ENCODE measurements at places on chromosomes 3 and 15.

- no peak for DNase-seq
Measured at GRCh38 chr3:76456322-76456721, 583.6 kb upstream of the ROBO2 start.

- DNase-seq: no peak
Measured at GRCh38 chr3:190552969-190553759, 39.3 kb downstream of the IL1RAP start.

GRCh38 chr15:67066959-67067853 lies 1.8 kb downstream of the SMAD3 start:
- DNase-seq: no peak

DNA sequence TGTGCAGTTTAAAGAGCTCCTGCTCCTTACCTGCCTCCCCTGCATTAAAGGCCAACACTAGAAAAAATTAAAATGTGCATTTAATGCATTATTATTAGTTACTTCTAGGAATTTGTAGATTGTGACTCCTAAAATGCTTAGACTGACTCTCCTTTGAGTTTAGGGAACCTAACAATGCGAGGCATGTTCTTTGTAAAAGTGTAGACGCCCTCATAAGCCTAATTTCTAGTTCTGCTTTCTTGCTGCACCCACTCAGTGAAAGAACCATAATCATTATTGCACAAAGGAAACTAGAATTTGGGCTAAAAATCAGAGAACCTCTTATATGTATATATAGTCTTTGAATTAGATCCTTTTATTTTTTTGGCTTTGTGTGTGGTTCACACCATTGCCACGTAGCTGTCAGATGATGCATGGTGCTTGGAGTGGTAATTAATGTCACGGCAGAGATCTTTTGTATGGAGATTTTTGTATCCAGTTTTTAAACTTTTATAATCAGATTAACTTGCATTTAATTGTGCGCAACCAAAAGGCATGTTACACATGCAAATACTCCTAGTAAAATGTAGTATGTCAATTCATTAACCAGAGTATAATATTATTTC lies 710 bp downstream of the ABHD10 start:
- no peak for DNase-seq

GRCh38 chr15:64426845-64427465 lies 33.4 kb upstream of the ZNF609 start:
- DNase-seq: no peak

DNA sequence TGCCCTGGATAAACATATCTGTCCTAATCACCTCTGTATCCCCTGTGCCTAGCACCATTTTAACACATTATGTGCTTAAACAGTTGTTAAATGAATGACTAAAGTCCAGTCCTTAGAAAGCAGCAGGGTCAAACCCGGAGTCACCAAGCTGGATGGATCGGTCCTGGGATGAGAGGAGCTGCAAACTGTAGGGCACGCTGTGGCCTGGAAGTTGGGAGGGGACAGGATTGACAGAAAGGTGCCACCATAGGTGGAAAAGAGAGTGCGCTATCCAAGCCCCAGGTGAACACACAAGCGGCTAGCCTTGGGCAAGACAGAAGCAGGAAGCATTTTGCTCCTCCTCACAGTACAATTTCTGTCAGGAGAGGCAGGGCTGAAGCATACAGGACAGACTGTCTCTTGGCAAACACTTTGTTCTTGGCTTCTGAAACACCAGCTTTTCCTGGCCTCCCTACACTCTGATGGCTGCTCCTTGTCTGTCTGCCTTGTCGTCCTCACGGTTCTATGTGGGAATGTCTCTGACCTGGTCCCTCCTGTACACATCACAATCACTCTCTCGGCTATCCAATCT lies 48.4 kb upstream of the KY start:
- no peak for DNase-seq

DNA sequence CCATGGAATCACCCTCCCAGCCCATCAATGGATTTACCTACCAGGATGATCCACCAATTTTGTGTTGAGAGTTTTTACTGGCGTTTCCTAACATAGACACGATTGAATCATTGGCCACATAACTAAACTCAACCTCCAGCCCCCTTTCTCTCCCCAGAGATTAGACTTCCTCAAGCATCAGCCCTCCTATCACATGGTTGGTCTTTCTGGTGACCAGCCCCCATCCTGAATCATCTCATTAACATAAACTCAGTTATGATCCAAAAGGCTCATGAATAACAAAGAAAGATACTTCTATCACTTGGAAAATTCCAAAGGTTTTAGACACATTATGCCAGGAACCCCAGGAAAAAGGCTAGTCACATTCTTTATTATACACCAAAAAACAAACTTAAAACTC lies 21.2 kb downstream of the PRKAR2A start:
- DNase-seq: no peak

DNA sequence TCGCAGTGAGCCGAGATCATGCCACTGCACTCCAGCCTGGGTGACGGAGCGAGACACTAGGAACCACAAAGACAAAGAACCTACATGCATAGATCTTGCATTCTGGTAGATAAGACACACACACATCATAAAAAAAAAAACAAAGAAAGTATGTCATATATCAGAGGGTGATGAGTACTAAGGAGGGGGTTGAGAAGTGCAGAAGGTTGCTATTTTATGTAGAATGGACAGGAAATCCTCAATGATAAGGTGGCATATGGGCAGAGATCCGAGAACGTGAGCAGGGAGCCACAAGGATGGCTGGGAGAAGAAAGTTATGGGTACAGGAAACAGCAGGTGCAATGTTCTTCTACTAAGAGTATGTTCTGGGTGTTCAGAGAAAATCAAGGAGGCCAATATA lies 118.8 kb downstream of the MEX3B start:
- DNase-seq: no peak

GRCh38 chr3:124916837-124917409 lies 17.6 kb downstream of the MUC13 start:
- DNase-seq: no peak

- no peak for DNase-seq
Measured at GRCh38 chr15:58015565-58015964, 49.9 kb downstream of the ALDH1A2 start.

GRCh38 chr3:107650788-107651187 lies 128.0 kb downstream of the BBX start:
- no peak for DNase-seq

- DNase-seq: no peak
Measured at GRCh38 chr15:29018120-29018805, 132.5 kb downstream of the APBA2 start.

DNA sequence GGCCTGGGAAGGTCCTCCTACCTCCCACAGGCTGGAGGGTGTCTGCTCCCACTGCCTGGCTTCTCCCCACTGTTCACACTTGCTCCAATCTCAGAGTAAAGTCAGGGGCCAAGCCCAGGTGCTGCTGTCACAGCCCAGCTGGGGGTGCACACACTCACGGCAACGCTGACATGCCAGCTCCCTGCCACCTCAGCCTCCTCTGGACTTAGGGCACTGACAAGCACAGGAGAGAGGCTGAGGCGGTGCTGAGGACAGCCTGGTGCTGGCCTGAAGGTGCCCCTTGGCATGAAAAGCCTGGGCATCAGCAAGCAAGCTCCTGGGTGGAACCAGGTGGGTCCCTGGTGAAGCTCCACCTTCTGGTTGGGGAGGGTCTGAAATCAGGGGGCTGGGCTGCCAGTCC lies 53.0 kb downstream of the LSAMP start:
- DNase-seq: no peak

DNA sequence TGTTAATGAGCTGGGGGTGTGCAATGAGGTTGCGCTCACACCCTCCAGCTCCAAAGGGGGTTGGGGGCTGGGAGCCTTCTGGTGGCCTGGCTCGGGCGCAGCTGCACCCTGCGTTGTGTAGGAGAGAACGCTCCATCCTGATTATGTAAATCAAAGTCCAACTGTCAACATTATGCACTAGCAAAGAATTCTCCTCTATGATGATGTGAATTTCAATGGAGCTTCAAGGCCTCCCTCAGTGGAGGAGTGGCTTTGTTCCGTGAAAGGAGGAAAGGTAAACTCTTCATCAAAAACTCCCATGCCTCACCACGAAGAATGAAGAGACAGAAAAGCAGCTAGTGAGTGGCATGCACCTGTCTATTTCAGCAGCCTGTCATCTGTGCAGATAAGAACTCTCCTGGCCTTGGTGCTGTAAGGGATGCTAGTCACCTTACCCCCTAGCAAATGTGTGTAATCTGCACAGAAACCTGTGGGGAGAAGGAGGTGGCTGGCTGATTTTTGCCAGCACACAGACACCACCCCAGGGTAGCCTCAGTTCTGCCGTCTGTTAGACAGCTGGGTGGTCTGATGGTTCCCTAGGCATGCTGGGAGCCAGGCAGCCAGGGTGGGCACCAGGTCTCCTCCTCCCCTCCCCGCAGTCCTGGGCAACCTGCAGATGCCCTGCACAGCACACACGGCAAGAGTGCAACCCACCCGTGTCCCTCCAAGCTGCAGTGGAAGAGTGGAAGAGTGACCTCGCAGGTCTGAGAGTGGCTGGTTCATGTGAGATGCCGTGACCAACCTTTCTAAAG lies 47.0 kb upstream of the TRPM1 start:
- DNase-seq: no peak

GRCh38 chr3:165389064-165389463 lies 192.9 kb upstream of the SLITRK3 start:
- DNase-seq: no peak

- DNase-seq: no peak
Measured at GRCh38 chr3:182303169-182303568, 490.1 kb upstream of the ATP11B start.

DNA sequence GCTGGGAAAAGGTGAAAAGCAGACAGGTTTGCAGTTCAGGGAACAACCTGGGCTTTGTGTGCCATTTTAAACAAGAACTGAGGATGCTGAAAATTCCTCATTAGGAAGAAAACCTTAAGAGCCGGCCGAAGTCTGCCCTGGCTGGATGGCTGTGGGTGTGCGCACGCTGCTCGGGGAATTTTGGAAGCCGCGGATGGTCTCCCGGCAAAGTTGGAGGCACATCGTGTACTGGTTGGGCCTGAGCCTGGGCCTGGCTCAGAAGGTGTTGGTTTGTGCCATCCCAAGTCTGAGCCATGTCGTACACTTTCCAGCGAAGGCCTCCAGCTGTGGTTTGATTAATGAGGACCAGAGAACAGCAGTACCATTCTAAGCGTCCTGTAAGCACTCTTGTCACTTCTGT lies 188.2 kb downstream of the ATP10A start:
- DNase-seq: no peak

- DNase-seq: no peak
Measured at GRCh38 chr3:69460034-69460433, 74.1 kb upstream of the FRMD4B start.

DNA sequence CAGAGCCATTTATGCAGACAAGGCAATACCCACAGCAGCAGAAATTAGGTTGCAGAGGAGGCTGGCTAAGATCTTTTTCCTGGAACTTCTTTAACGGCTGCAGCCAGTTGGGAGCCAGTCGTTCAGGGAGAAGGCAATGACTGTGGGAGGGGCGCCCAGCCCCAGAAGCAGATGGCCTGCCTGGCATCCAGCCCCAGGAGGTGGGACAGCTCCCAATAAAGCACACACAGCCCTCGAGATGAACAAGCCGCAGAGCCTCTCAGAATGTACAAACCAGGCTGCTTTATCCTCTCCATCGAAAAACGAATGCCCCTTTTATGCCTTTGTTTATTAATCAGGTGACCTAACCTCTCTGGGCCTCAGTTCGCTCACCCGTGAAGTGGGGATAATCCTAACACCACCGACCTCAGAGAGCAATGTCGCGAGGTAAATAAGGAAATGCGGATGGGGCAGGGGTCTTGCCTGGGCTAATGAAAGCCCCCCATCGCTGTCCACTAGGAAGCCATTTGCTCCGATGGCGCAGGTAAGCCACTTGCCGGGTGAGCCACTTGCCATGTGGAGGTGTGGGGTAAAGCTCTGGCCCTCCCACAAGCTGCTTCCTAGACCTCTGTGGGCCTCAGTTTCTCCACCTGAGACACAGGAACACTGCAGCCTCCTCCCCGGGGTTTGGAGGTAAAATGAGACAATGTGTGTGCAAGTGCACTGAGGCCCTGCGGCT lies 35.8 kb downstream of the MGLL start:
- DNase-seq: no peak

GRCh38 chr3:89238846-89239245 lies 131.4 kb downstream of the EPHA3 start:
- DNase-seq: no peak

- DNase-seq: no peak
Measured at GRCh38 chr3:134699721-134700120, 48.9 kb upstream of the KY start.

GRCh38 chr3:102741105-102741504 lies 306.3 kb downstream of the ZPLD1 start:
- no peak for DNase-seq

GRCh38 chr3:125684199-125684598 lies 88.9 kb upstream of the OSBPL11 start:
- DNase-seq: no peak

DNA sequence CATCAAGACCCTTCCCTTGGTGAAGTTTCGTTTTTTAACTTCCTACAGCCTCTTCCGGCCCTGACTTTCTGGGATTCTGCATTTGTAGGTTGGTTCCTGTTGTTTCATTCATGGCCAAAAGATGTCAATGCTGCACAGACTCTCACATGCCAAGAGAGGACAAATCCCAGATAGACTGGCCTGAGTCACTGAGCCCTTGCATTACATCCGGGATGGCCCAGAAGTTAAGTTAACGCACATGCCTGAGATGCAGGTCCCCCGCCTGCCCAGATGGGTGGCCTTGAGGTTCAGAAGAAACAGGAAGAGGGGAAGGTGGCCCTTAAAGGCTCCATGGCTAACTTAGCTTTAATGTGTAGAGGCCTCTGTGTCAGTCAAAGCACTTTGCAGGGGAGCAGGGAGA lies 51.6 kb upstream of the SRGAP3 start:
- no peak for DNase-seq

DNA sequence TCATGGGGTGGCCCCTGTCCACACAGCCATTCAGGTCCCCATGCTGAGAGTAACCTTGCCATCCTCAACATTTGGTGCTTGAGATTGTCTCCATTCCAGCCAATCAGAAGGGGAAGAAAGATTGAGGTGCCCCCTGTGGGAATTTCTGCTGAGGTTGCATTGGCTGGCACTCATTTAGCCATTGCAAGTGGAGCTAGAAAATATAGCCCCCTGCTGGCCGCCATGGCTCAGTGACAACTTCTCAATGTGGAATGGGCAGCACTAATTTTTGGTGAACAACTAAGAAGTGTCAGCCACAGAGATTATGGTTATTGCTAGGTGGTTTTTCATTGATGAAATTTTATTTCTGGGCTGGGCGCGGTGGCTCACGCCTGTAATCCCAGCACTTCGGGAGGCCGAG lies 22.0 kb downstream of the COL6A6 start:
- peak; percentile 12 for DNase-seq

GRCh38 chr15:35519541-35520149 lies 26.3 kb downstream of the DPH6 start:
- no peak for DNase-seq

DNA sequence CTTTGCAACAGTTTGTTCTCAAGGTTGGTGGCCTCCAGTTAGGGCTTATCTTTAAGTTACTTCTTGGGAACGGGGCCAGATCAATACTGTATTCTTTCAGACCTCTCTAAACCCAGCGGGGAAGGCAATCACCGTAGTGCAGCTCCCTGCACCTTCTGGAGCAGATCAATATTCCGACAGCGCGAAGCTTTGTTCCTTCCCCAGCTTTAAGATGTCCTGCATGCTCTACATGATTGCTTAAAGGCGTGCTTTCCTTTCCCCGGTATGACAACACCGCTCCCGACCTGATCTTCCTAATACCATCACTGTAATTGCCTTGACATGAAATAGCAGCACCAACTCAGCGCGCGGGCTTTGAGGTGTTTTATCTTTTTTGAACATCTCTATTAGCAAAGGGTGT lies 755.2 kb downstream of the NR2F2 start:
- DNase-seq: no peak
